Activated CD4-positive, alpha-beta memory T cell treated with anti-CD3 and anti-CD28 coated beads, Interleukin-2, amount 10 ng/mL, durations not matched to agents 7 days and 5 days (primary cell): ENCODE measurements at places on chromosomes 4 and X. TPM values are rescaled to one million over a fixed set of nuclear protein-coding genes. Genes with fewer than 3 reads are reported as not detected.

The MOB1B gene
- total RNA-seq, result 15.9 TPM

The PABPC1L2B gene
- total RNA-seq, result not detected

The ARHGAP24 gene
- not detected for total RNA-seq

The KLHL13 gene
- not detected for total RNA-seq

The REELD1 gene
- total RNA-seq, result not detected
